ENCODE measurements at places on chromosomes 5 and 9.

- DNase-seq: peak; percentile 1
These were observed 324.0 kb downstream of the NDUFS4 start for GRCh38 chr5:53884417-53884816.

DNA sequence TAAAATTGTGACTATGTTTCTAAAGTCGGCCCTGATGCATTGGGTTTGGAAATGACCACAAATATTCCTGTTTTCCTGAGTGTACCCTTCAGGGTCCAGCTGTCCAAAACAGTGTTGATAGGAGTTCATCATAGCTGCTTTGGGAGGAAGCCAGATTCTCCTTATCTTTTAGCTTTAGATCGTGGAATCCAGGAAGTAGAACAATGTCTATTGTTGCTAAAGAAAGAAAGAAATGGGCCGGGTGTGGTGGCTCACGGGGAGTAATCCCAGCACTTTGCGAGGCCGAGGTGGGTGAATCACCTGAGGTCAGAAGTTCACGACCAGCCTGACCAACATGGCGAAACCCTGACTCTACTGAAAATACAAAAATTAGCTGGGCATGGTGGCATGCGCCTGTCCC, 9.5 kb downstream of the CAVIN4 start:
- peak; percentile 33 for DNase-seq

DNA sequence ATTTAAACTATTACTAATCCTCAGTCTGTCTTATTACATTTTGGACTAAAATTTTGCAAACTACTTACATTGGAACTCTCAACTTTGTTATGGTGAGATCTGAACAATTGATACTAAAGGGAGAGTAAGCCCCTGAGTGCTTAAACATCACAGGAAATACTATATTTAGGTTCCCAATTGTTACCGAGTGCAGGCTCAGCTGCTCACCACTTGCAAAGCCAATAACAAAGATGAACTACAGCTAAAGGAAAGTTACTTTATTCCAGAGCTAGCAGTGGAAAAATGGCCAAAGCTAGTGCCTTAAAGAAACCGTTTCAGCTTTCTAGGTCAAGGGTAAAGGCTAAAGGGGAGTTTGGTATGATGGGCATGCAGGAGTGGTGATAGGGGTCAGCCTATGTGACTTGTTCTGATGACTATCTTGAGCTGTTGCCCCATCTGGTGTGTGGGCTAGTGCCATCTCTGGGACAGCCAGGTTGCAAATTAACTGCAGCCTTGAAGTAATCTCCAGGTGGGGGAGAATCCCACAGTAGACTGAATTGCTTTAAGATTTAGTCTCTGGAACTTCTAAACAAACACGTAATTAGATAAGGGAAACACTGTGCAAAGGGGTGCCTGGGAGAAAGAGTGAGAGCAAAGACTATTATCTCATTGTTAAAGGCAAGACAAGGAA, 7.8 kb upstream of the NDUFB6 start:
- DNase-seq: no peak

- no peak for DNase-seq
These were observed 13.6 kb downstream of the TRMO start for GRCh38 chr9:97908705-97909104.

DNA sequence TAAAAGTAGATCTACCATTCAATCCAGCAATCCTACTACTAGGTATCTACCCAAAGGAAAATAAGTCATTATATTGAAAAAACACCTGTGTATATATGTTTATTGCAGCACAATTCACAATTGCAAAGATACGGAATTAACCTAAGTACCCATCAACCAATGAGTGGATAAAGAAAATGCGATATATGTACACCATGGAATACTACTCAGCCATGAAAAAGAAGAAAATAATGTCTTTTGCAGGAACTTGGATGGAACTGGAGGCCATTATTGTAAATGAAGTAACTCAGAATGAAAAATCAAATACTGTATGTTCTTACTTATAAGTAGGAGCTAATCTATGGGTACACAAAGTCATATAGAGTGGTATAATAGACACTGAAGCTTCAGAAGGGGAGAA, 63.4 kb upstream of the PITX1 start:
- no peak for DNase-seq

DNA sequence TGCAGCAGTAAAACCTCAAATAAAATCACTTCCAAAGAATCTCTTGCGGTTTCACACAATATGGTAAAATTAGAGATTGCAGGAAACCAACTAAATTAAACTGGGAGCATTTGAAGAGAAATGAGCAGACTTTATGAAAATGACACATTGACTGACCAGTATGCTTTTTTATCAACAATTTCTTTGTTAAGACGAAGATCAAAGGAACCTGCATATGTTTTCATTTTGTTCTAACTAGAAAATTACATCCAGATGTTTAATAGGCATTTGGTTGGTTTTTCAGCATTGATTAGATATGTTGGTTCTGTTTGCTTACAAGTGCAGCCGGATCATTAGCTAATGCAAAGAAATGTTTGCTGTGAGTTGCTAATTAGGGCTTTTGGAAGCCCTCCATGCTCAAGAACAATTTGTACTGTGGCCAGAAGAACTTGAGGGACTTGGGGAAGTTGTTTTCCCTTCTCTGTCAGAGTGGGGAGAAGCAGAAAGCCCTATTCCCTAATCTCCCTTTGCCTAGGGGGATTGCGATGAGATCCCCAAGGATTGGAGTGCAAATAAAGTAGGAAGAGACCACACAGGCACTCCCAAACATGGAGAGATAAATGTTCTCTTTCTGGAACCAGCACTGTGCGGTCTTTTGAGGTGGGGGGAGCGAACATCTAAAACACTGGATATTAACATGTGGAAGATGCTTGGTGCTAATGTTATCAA, 4.5 kb upstream of the TLE1 start:
- DNase-seq: no peak

DNA sequence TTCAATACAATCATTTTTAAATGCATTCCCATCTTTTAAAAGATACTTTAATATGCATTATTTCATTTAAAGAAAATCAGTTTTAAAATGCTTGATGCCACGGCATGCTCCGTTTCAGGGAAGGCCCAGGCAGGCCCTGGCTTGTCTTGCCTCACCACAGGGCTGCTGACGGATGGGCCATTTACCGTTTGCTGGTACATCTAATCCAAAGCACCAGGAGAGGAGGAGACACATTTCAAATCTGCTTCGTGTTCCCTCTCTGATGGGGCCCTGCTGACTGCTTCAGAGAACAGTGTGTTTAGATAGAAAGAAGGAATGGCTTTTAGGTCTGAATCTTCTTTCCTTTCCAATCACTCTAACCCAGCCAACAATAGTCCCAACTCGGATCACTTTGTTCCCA, 185.2 kb downstream of the DCP2 start:
- no peak for DNase-seq

- DNase-seq: no peak
These were observed 651.0 kb downstream of the NR2F1-AS1 start for GRCh38 chr5:92930057-92930456.

DNA sequence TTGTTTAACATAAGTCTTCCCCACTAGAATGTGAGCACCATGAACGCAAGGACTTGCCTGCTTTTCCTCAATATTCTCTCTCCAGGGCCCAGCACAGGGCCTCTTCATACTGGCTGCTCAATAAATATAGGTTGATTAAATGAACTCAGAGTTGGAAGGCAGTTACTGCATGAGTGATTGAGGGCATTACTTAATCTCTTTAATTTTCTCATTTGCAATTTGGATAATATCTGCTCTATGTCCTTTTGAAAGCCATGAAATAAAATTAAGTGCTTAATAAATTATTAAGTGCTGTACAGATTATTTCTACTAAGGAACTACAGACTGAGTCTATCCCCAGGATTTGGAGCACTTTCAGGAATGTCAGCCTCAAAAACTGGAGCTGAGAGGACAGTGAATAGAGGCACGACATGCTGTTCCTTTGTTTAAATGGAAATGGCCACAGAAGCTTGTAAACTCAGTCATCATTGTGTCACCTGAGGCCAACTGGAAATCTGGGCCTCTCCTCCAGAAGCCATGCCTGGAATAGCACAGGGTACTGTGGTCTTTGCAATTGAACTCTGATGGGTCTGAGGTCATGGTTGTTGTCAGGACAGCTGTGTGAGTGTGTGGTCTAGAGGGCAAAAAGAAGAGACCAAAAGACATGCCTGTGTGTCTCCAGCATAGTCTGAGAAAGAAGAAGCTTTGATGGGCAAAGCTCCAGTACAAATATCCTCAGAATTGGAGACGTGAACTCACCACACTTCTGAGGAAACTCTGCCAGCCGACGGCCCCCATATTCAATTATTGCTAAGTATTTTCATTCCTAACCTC, 86.1 kb downstream of the SH3TC2 start:
- peak; percentile 88 for DNase-seq

GRCh38 chr9:85260275-85260845, 481.4 kb downstream of the AGTPBP1 start:
- no peak for DNase-seq

DNA sequence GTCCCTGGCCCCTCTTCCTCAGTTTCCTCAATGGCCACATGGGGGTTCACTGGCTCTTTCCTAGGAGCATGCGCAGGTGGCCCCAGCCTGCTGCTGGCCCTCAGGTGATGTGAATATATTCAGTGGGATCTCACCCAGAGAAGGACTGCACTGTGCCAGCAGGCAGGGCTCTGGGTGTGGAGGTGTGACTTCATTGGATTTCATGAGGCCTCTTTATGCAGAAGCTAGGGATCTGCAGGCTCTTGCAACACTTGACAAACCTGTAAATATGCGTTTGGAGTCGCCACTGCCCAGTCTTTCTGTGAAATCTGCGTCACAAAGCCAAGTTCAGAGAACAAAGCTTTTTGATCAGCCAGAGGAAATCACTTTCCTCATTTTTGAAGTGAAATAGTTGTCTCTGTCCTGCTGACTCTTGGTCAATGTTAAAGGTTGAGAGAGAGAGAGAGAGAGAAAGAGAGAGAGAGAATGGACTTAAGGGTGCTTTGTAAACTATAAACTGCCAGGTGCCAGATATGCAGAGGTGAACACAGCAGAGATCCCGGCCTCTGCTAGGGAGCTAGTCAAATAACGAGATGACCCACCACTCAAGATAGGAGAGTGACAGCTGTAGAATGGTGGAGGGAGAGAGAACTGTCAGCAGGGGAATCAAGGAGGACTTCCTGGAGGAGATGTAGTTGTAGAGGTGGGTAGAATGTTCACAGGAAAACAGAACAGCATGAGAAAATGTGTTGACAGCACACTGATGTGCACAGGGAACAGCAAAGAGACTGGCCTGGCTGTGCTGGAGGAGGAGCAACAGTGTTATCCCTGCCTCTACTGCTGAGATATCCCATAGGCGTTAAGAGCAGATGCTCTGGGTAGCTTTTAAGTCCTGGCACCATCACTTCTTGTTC, 167.0 kb upstream of the ZNF618 start:
- DNase-seq: no peak

GRCh38 chr5:72508241-72509170, 1.3 kb upstream of the ZNF366 start:
- no peak for DNase-seq
